ENCODE measurements at places on chromosomes 11 and 22.

DNA sequence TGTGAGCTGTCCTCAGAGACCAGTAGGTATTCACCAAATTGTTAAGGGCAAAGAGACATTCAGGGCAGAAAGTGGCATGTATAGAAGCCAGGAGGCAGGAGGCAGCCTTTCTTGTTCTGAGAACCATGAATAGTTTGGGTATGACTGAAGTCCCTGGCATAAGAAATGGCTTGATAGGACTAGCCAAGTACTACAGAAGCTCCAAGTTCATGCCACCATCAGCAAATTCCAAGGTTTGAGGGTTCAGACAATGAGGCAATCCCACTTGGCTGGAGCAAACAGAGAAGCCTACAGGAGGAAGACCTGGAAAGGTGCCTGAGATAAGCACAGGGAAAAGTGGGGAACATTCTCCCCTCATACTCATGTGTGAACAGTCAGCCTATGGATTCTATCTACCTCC lies 25.8 kb downstream of the XRRA1 start:
- DNase-seq, result no peak

GRCh38 chr11:34655335-34656008 lies 34.6 kb downstream of the EHF start:
- no peak for DNase-seq

DNA sequence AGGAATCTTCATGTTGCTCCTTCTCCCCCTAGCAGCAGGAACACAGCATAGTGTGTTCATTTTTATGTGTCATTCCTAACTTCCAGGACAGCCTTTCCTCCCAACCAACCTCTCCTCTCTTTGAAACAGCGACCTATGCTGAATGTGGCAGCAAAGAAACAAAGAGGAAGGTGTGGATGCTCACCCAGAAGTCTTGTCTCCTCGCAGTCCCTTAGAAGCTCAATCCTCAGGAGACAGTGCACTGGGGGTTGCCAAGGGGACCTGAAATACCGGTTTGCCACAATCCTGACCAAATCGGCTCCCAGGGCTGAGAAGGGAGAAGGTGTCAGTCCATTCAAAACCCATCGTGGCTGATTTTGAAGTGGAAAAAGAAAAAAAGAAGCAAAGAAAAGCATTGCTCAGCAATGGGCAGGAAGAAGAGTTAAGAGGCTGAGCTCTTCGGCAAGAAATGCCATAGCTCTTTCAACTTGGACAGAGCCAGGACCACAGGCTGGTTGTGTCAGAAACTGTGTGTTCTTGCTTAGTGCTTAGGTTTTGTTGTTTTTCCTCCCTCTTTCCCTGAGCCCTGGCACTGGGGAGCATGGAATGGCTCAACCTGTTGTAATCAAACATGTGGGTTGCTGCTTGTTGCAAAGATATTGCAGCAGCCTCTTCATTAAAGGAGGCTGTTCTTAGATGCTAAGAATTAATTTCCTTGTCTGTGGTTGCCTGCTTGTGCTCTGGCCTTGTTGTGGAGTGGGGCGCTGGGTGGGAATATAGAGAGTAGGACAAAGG lies 30.4 kb upstream of the TENM4 start:
- DNase-seq, result no peak

DNA sequence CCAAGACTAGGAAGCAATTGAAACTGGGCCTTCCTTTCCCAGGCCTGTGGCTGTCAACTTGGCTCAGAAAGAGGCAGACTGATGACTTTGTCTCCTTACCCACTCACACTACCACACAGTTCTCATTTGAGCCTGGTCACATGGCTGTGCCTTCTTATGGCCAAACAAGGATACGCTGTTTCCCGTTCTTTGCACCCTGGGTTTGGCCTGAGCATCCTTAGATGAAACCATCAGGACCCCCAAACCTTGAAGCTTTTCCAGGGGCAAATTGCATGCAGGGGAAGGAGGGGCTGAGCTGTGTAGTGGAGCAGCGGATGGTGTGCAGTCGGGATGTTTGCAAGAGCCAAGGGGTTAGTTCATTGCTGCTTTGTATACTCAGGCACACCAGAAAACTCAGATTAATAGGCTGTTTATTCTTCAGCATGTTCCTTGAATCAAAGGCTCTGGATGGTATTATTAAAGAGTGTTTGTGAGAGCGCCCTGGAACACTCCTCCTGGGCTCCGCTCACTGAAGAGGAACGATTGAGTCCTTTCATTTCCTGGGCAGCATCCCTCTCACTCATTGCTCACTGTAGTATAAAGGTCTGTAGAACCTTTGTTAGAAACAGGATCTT lies 69.8 kb downstream of the ARFGAP2 start:
- no peak for DNase-seq

DNA sequence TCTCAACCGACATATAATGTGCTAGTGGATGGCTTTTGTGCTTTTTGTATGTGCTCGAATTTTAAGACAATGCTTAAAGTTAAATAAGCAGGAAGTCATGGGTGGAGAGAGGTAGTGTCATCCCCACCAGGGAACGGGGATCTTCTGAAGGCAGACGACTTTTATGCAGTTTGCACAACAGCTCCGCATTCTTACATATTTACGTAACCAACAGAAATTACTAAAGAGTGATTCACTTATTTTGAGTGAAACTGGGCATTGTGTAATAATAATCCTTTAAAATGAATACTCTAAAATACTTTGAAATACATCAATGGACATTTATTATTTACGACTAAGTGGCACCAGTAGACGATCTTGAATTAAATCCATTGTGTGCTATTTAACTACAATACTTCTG lies 305.1 kb downstream of the CNTN5 start:
- DNase-seq, result no peak

DNA sequence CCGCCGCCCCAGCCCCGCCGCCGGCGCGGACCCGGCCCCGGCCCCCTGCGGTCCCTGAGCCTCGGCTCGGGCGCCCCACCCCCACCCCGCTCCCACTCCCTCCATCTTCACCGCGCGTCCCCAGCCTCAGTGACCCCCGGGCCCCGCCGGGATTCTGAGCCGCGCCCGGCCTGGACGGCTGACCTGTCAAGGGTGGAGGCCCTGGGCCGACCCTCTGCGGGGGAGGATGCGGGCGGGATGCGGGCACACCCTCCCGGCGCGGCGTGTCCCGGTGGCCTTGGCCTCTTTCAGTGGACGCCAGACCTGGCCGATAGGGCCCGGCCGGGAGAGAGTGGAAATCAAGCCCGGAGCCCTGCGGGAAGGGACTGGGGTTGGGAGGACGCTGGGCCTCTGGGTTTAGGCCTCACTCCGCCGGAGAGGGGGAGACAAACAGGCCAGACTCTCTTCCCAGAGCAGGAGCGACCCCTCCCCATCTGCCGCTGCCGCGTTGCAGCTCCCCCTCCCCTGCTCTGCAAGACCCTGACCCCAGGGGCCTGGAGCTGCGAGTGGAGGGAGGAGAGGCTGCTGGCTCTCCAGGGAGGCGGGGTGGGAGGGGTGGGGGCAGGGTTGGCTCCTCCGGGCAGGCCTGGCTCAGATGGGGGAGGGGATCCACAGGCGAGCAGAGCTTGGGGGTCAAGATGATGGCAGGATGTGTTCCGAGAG lies 525 bp downstream of the MAPK8IP2 start:
- DNase-seq, result no peak

- DNase-seq, result no peak
Observed at GRCh38 chr11:399731-400211, 5.8 kb downstream of the PKP3 start.

DNA sequence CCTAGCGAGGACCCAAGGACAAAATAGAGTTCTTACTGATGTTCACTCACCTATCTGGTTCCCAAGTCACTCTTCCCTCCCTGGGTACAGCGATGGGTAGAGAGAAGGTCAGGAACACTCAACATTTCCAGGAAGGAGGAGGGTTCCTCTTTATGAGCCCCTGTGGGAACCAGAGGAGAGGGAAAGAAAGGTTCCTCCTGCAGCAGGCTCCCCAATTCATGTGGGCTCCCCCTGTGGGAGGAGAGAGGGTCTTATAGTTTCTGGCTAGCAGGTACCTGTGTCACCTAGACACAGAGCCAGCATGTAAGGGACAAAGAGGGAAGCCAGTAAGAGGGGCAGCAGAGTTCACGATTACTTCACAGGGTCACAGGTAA lies 93.5 kb downstream of the DBX1 start:
- DNase-seq, result no peak

GRCh38 chr22:19287889-19288288 lies 3.6 kb downstream of the CLTCL1 start:
- DNase-seq, result no peak

- DNase-seq, result no peak
Observed at GRCh38 chr22:43293655-43294392, 49.3 kb downstream of the SCUBE1 start.

- no peak for DNase-seq
Observed at GRCh38 chr11:125091877-125092664, 19.4 kb downstream of the TMEM218 start.

DNA sequence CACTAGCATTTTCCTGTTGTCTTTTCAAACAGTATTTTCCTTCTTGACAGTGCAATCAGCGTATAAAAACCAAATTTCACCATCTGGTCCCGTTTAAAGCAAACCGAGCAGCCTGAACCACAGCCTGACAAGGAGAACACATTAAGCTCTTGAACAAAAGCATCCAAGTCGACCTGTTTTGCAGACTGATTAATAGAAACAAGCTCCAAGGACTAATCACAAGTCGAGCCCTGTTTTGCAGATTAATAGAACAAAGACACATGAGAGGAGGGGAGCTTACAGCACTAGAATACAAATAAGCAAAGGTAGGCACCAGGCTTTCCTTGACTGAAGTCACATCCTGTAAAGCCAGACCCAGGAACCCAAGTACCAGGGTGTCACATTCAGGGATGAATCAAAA lies 104.8 kb downstream of the MPPED2 start:
- no peak for DNase-seq

Measured in activated CD4-positive, alpha-beta T cell treated with anti-CD3 and anti-CD28 coated beads for 4 hours (primary cell).